GM12891 (cell line): ENCODE measurements at places on chromosomes 3 and 15.

- DNase-seq: no peak
Measured at GRCh38 chr15:65940618-65940909, 71.3 kb downstream of the RAB11A start.

DNA sequence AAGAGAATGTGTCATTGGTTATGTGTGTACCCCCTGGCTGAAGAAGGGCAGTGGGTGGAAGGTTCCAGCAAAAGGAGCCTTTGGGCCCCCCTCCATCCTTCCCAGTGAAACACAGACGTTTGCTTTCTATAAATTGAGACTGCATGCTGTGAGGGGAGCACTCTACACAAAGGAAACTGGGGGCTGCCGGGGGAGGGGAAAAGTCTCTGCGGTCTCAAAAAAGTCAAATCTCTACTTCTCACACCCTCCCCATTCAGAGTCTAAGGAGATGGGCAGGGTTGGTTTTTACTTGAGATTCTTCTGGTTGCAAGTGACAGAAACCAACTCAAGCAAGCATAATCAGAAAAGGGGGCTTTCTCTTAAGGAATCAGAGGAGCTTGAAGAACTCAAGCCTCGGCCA, 50.1 kb upstream of the TLE3 start:
- DNase-seq: no peak

DNA sequence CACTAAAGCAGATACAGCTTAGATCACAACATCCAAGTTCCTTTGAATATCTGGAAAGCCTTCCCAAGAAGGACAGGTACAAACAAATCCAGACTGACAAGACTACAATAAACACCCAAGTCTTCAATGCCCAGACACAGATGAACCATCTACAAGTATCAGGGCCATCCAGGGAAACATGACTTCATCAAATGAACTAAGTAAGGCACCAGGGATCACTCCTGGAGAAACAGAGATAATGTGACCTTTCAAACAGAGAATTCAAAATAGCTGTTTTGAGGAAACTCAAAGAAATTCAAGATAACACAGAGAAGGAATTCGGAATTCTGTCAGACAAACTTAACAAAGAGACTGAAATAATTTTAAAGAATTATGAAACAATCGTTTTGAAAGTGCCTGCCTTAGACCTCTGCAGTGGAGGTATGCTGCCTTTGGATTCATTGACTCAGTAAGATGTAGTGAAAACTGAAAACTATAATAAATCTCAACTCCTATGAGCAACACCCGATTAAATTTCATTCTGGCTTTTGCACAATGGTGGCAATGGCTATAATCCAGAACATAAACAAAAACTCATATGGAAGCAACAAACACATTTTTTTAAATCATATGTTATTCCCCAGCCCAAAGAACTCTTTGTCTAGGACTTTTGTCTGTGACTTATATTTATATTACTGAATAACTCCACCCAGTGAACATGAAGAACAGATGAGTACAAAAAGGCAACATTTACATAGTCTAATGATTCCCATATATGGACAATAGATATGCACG, 12.6 kb upstream of the COL8A1 start:
- DNase-seq: no peak

- DNase-seq: no peak
Measured at GRCh38 chr15:58302832-58303231, 129.0 kb upstream of the LIPC start.

- DNase-seq: no peak
Measured at GRCh38 chr3:189789432-189789831, 158.2 kb downstream of the TP63 start.

GRCh38 chr3:29771602-29772001, 490.7 kb downstream of the RBMS3 start:
- no peak for DNase-seq

DNA sequence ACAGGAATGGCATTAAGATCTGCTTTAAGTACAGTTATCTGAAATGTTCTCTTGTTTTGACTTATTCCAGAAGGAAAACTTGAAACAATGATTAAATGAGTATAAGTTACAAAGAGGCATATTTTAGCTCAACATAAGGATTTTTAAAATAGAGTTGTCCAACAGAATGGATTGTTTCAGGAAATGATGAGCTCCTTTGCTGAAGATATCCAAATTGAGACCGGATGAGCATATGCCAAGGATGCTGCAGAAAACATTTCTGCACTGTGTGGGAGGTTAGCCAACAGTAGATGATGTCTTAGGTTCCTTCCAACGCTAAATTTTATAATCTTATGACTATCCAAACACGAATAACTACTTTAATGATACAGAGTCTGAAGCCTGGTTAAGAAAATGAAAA, 226.5 kb upstream of the NANOGP8 start:
- DNase-seq: no peak
